Chondrocyte (in vitro differentiated cells): ENCODE measurements at places on chromosomes 1 and 21. TPM values are rescaled to one million over a fixed set of nuclear protein-coding genes. Genes with fewer than 3 reads are reported as not detected.

GRCh38 chr21:46253610-46254124, 25.1 kb upstream of the LSS start:
- H3K27ac ChIP-seq, result no peak overlapping the region
- no peak for DNase-seq
- no peaks in the 10 kb centered on the region for H3K27me3 ChIP-seq
- peaks cover 50% of the 10 kb centered on the region for H3K36me3 ChIP-seq
- no peak overlapping the region for H3K4me3 ChIP-seq

PIK3R3 gene
- 21.1 to 36.3 TPM (median 23.4 TPM) in 3 replicates for total RNA-seq

DNA sequence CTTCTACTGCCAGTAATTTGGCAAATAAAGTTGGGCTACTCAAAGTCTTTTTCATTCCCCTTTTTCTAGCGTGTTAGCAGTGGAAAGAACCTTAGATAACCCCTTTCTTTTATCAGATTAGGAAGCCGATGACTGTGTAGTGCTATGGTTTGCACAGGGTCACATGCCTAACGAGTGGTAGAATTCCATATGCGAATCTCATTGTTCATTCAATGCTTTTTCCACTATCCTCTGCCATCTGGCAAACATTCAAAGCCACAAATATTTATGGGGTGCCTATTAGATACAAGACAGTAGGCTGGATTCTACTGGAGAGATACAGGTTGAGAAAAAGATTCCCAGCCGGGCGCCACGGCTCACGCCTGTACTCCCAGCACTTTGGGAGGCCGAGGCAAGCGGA, 14.9 kb upstream of the IER5 start:
- no peak overlapping the region for H3K27ac ChIP-seq
- H3K4me1 ChIP-seq, result peaks cover 19% of the 10 kb centered on the region
- H3K4me3 ChIP-seq, result no peak overlapping the region
- H3K27me3 ChIP-seq, result no peaks in the 10 kb centered on the region

GRCh38 chr1:168892931-168893330, 163.9 kb upstream of the DPT start:
- H3K36me3 ChIP-seq, result no peaks in the 10 kb centered on the region
- no peak overlapping the region for H3K4me3 ChIP-seq
- peaks cover 3% of the 10 kb centered on the region for H3K4me1 ChIP-seq
- no peak for DNase-seq

NEK2 gene
- total RNA-seq, result 2.3 to 4.1 TPM (median 3.2 TPM) in 3 replicates

PRELP gene
- 29.5 to 33.7 TPM (median 33.2 TPM) in 3 replicates for total RNA-seq

DNA sequence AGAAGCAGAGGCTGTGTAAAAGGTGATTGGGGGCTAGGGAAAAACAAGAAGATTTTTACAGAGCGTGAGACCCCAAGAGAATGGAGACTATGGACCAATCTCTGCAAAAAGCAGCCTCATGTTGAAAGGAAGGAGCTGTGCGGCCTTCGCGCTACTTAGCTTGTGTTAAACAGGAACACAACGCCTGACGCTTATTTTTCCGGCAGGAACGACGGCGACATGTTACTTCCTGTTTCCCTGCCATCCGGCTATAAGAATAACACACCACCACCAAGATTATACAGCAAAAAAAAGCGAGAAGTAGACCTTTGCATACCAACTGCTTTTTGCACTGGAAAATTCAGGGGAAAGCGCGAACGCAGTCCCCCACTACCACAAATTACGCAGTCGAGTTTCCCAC, 272.7 kb downstream of the FAM72C start:
- no peaks in the 10 kb centered on the region for H3K27me3 ChIP-seq
- no peak for DNase-seq
- no peaks in the 10 kb centered on the region for H3K36me3 ChIP-seq
- H3K27ac ChIP-seq, result no peak overlapping the region

- no peaks in the 10 kb centered on the region for H3K27me3 ChIP-seq
- no peak overlapping the region for H3K27ac ChIP-seq
- H3K4me1 ChIP-seq, result peaks cover 23% of the 10 kb centered on the region
- no peak for DNase-seq
- no peaks in the 10 kb centered on the region for H3K36me3 ChIP-seq
- peak overlapping the region; percentile 70 for H3K4me3 ChIP-seq
Observed at GRCh38 chr1:227788271-227789083, 27.0 kb upstream of the PRSS38 start.

MAP3K21 gene
- 0.17 to 0.25 TPM (median 0.18 TPM) in 3 replicates for total RNA-seq

CA14 gene
- total RNA-seq, result not detected in 3 replicates

DNA sequence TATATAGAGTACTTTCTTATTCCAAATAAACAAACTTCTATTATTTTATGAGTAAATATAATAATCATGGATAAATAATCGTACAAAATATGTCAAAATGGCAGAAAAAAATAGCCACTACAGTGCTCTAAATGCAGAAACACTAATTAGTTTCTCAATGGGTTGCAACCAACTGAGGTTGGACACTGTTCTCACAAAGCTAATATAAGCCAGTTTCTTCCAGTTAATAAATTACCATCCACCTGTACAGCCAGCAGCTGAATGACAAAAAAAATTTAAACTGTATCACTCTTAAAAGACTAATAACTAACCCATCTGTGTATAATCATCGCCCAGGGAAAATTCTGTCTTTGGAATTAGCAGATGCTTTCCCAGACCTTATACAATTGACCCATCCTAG, 36.9 kb downstream of the GDAP2 start:
- H3K27me3 ChIP-seq, result no peaks in the 10 kb centered on the region
- H3K36me3 ChIP-seq, result peaks cover 2% of the 10 kb centered on the region
- H3K27ac ChIP-seq, result no peak overlapping the region
- DNase-seq, result no peak

HSPA6 gene
- 0.75 to 1.0 TPM in 2 of 3 replicates, not detected in the other for total RNA-seq

GRCh38 chr1:29133861-29134694, 10.4 kb upstream of the TMEM200B start:
- H3K27me3 ChIP-seq, result no peaks in the 10 kb centered on the region
- H3K4me1 ChIP-seq, result no peaks in the 10 kb centered on the region
- H3K4me3 ChIP-seq, result no peak overlapping the region
- peak; percentile 68 for DNase-seq
- no peaks in the 10 kb centered on the region for H3K36me3 ChIP-seq

UBASH3A gene
- total RNA-seq, result not detected in 3 replicates

DNA sequence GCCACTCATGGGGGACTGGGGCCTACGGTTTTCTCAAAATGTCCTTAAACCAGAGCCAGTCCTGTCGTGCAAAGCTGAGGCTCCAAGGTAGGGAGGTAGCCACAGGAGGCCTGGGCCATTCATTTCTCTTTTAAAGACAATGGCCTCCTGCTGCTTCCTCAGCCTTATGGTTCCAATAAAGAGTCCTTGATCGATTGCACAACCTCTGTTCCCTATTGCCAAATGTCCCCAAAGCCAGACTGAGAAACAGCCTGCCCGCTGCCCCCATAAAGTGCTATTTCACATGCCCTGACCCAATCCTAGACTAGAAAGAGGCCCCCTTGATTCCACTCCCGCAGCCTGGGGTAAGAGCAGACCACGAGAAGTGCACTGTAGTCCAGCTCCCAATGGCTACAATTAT, 166.7 kb downstream of the CLIC6 start:
- H3K4me1 ChIP-seq, result peaks cover 32% of the 10 kb centered on the region
- H3K27me3 ChIP-seq, result no peaks in the 10 kb centered on the region
- H3K27ac ChIP-seq, result peak overlapping the region; percentile 98
- no peak overlapping the region for H3K4me3 ChIP-seq
